ENCODE measurements at places on chromosomes 6 and 20.

DNA sequence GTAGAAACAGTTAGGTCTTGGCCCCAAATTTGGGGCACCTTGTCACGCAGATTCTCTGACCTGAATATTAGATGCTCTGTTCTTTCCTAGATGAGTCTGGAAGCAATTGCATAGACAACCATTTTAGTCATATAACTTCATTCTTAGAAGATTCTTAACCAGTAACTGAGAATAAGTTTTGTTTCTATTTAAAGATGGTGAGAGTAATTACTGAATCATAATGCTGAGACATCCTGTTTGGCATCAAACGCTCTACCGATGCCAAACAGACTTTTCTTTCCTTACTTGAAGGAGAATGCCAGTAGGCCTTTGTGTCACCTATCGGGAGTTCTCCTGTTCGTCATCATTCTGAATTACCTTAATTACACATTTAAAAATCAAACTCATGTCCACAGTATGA, 131.6 kb upstream of the ID4 start:
- no peak for DNase-seq

DNA sequence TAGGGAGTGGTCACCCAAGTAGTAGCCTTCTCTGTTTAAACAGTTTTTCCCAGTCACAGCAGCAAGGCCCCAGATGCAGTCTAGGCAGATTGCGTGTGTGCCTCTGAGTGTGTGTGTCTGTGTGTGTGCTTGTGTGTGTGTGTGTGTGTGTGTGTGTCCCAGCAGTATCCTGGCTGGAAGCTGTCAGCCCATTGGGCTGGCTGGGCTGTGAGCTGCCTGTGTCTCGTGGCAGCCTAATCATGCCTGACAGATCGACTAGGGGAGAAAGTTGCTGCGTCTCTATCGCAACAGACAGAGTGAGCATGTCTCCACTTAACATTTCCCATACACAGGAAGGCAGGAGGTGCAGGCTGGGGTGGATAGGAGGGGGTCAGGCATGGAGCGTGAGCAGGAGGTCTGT, 42.9 kb upstream of the LRFN2 start:
- DNase-seq = no peak

DNA sequence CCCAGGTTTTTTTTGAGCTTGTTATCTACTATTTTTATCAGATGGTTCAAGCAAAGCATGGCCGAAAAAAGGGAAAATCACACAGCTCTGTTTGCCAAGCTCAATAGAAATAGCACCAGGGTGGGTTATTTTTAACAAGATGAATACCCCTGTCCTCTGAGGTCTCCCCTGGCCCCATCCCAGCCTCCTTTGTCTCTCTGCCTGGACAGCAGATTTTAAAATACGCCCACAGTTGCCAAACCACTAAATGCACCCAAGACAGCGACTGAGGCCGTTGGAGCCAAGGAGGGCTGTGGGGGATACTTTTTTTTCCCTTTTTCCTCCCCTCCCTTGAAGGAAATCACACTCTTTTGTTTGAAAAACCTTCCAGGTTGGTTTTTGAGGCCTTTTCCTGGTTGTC, 106.6 kb downstream of the VEGFA start:
- DNase-seq = no peak

GRCh38 chr6:52587001-52587400, 10.1 kb upstream of the TRAM2 start:
- no peak for DNase-seq

DNA sequence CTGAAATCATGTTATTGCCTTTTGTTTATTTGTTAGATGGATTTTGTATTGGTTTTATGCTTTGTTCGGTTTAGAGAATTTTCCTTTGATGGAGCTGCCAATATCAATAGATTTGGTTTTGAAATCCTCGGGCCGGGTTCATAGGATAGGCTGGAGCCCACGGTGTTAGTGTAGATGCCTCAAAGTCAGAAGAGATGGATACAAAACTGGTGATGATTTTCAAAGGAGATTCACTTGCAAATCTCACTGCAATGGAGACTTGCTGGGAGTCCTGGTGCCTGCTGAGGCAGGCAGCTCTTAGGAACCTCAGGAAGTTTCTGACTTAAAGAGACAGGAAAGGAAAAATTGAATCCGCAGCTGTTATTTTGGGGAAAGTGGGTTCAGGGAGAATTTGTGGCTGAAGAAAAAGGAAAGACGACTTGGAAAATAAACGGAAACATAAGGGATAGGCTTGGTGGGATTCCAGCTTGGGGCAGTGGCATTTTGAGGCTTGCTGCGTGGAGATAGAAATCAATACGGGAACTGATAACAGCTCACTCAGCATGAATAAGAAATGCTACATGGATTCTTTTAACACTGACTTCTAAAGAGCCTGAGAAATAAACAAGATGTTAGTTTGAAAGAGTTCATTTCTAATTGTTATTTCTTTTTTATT, 241.6 kb downstream of the PHACTR1 start:
- no peak for DNase-seq

DNA sequence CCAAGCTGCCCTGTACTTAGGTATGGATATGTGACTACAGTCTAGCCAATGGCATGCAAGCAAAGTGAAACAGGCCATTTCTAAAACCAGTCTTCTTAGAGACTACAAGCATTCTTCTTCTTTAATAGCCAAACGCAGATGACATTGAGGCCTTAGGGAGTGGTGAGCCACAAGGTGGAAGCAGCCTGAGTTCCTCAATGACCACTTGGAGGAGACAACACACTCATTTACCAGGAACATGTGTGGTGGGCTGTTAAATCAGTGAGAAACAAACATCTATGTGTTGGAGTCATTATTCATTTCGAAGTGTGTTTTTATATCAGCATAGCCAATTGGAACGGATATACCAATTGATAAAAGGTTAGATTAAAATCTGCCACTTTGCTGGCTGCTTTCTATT, 122.0 kb downstream of the GFRAL start:
- DNase-seq = no peak

DNA sequence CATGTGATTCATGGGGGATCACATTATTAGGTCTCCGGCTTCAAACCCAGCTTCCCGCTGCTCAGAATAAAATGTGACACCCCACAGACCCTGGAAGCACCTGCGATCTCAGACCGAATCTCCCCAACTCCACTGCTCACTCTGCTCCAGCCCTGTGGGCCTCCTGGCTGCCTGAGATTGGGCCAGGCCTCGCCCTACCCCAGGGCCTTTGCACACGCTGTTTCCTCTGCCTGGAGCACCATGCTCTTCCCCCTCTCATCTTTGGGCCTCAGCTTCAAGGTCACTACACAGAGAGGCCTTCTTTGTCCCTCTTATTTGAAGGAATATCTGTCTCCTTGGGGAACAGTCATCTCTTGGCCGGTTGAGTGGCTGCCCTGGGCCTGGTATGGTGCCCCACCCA, 48.8 kb downstream of the RBM38 start:
- no peak for DNase-seq

- no peak for DNase-seq
Measured at GRCh38 chr6:136548582-136549299, 1.5 kb downstream of the MAP7 start.

DNA sequence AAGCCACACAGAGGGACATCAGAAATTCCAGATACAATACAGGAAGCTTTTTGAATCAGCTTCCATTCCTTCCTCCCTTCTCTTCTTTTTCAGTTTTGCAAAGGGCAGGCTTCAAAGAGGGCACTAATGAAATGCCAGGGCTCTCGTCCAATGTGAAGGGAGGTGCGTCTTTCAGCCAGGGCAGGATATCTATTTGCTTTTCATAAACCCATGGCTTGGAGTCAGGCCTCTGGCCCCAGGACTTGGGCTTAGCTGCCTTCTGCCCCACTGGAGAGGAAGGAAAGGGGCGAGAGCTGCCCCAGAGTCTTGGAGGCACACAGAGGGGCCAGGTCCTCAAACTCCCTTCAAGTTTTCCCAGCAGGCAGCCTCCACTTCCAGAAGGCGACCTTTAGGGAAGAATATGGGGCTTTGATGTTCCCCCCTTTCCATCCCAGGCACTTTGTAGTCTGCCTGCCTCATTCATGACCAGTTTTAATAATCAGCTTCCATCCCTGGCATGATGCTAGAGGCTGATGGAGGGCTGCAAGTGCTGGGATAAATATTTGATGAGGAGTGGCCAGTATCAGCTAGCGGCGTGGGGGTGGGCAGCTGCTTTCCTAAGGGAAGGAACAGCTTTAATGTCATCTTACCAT, 234.8 kb downstream of the NRN1 start:
- no peak for DNase-seq
